ENCODE measurements at places on chromosomes 1 and 21.

DNA sequence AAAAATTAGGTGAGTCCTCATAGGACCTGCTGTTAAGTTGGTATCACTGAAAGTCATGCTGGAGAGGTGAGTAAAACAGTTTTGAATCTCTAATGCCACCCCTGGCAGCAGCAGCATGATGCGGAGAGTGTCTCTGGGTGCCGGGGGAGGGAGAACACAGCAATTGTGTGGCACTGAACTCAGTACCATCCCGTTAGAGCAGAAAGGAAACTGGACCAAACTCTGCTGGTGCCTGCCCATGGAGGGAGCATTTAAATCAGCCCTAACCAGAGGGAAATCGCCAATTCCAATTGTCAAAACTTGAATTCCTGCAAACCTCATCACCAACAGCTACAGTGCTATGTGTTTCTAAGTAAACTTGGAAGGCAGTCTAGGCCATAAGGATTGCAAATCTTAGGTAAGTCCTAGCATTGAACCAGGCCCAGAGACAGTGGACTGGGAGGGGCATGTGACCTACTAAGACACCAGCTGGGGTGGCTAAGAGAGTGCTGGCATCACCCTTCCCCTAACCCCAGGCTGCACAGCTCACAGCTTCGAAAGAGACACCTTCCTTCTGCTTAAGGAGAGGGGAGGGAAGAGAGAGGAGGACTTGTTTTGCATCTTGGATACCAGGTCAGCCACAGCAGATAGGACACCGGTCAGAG lies 30.0 kb downstream of the CD53 start:
- no peak for DNase-seq

DNA sequence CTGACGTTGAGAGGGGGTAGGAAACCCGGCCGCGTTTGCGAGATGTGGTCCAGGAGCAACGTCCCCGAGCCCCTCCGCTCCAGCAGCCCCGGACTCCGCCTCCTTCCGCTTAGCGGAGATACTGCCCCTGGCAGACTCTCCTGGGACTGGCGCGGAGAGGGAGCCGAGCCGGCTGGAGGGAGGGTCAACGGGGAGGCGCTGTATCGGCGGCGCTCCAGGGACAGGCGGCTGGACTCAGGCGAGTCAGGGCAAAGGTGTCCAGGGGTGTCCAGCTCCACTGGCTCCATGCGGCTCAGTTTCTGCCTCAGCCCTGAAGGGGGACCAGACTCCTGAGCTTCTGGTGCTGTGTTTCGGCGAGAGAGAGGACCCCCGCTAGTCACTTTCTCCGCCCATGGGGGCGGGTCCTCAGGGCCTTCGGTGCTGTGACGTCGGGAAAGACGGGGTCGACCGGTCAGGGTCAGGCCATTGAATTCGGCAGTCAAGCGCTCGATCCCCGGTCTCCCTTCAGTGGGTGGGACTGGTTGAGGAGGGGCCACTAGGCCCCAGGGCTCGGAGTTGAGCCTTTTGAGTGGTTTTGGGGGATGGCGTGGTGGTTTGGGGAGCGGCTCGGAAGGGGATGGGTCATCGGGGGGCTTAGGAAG lies 2.8 kb upstream of the LIX1L start:
- no peak for DNase-seq

- DNase-seq = no peak
Measured at GRCh38 chr21:45465105-45465504, 60.1 kb downstream of the COL18A1 start.

DNA sequence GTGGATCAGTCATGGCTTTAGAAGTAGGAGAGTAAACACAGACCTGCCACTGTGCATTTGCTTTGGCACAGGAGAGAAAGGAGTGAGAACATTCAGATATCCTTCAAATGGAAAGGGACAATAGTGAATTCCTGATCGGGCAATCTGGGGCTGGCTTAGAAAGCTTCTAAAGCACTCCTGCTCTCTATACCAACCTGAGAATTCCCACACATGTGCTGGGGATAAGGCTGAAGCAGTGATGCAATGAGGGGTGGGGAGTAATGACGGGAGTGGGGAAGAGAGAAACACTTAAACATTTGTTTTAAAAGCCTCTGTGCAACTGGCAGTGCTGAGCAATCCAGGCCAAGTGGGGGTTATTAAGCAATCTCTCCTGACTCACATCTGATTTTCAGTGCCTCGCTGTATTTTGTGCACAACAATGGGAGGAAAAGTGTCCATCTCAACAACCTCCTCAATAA lies 108.8 kb downstream of the KIAA0319L start:
- DNase-seq = no peak

- DNase-seq = no peak
Measured at GRCh38 chr1:24505816-24506215, 3.2 kb downstream of the RCAN3 start.

DNA sequence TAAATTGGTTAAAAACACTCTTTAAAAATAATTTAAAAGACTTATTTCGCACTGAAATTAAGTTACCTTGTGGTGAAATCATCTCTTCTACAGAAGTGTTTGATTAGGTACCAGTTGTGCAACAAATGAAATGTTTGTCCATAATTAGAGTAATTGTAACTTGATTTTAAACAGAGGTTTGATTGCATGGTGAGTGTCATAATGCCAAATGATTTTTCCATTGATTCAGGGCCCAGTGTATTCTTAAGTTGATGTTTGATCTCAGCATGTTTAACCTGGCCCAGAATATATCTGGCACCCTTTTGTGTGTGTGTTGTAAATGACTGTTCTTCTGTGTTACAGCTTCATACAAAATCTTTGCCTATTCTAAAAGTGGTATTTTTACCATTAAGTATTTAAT lies 28.5 kb downstream of the LRRC8B start:
- no peak for DNase-seq

DNA sequence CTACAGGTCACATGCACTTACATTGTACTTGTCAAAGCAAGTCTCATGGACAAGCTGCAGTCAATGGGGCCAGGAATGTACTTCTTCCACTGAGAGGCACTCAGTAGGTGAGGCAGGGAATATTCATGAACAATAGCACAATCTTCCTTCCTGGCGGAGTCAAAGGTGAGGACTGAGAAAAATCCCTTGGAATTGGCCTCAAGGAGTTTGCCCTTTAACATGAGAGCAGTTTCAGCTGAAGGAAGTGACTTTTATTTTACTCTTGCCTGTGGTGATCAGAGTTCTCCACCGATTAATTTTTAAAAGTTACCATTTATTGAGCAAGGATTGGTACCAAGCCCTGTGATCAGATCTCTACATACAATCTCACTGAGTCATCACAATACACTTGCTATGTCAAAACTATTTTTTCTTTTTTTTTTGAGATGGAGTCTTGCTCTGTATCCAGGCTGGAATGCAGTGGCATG lies 11.2 kb upstream of the AK2 start:
- no peak for DNase-seq

- DNase-seq = no peak
Measured at GRCh38 chr1:119681560-119681959, 30.2 kb upstream of the PHGDH start.

DNA sequence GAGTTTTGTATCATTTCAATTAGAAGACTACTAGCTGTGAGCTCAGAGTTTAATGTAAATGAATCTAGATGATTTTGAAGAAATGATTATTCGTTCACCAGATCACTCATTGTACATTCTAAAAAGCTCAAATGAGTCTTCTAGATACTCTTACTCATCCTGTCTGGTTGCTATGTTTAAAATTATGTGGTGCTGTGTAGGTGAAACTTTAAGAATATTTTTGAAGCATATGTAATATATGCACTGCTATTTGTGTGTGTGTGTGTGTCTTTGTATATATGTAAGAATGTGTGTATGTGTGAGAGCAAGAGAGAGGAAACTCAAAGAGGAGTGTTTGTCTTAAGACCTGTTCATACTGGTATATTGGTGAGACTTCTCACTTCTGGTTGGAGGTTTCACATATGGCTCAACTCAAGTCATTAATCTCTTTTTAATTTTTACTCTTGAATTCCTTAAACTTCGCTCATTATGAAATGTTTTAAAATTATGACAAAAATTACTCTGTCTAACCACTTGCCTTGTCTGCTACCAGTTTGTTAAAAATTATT lies 8.6 kb upstream of the C1orf105 start:
- no peak for DNase-seq

- no peak for DNase-seq
Measured at GRCh38 chr1:24414775-24415333, 748 bp upstream of the NIPAL3 start.

DNA sequence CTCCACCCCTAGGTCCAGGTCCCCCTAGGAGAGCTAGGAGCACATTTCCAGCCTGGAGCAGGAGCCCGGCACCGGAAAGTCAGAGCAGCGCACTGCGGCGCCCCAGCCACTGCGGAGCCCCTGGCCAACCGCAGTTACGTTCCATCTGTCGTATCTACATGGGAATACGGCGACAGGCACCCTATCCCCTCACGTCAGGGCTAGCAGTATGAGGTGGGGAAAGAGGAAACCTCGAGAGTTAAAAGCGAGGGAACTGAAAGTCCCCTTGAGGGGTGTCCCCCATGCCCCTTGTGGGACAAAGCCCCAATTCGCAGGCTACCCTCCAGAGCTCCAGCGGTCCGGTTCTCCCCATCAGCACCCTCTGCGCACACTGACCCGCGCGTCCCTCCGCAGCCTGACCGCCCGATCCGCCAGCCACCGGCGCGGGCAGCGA lies 995 bp downstream of the COLGALT2 start:
- DNase-seq = no peak

GRCh38 chr1:38950553-38950952 lies 8.9 kb upstream of the RHBDL2 start:
- no peak for DNase-seq

DNA sequence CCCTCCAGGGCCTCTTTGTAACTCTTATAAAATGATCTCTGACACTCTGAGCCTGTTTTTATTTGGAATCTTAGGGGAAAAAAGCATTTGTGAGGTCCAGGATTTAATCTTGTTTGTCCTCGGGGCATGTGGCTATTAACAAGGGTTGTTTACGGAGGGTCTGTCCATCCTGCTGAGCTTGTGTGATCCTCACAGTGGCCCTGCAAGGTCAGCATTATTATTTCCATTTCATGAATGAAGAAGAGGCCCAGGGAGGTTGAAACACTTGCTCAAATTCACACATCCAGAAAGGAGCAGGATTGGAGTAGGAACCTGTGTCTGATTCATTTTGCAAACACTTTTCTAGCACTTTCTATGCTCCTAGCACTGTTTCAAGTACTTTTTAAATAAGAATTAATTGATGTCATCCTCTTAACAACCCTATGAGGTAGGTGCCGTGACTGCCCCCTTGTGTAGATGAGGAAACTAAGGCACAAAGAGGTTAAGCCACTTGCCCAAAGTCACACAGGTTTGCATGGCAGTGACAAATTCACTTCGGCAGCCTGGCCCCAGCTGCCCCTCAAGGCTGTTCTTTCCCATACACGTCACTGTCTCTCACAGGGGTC lies 178.9 kb downstream of the MIS18A start:
- DNase-seq = no peak

DNA sequence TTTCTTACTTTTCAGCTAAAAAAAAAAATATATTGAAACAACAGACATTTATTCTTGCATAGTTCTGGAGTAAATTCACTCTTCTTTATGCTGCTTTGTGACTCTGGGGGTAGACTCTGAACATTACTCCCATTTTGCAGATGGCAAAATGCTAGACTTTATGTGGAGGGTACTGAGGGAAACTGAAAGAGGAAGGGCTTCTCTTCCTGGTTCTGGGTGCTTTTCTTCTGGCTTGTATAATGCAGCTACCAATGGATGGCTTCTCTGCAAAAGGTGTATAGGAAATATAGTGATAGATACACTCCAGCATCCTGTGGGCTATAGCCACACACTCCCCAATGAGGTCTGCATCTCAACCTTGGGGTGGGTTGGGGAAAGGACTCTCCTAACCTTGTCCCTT lies 19.7 kb upstream of the ZBTB40 start:
- DNase-seq = no peak

- no peak for DNase-seq
Measured at GRCh38 chr1:7110321-7110720, 325.1 kb downstream of the CAMTA1 start.

DNA sequence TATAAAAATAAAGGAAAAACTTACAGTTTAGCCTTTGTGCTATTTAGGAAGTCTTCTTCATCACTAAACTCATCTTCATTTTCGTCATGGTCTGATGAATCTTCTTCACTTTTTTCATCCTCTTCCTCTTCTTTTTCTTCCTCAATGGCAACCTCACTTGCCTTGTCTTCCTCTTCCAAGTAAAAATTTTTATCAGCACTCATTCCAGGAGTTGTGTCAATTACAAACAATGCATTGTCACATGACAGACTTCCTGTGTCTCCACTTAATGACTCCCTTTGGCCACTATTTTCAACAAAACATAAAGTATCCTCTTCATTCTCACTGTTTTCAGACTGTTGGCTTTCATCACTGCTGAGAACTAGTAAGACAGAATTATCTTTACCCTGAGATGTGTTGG lies 2.8 kb downstream of the DNTTIP2 start:
- no peak for DNase-seq

DNA sequence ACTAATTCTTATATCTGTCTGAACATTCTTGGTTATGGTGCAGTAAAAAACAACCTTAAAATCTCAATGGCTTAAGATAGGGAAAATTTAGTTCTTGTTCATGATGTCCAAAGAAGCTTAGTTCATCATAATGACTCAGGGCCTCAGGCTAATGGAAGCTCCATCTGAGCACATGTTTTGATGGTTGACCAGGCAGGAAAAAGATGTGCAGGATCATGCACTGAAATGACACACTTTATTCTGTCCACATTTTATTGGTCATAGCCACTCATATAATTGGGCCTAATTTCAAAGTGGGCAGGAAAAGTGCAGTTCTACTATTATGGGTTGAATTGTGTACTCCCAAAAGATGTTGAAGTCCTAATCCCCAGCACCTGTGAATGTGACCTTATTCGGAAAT lies 198.2 kb downstream of the CENPF start:
- DNase-seq = no peak

DNA sequence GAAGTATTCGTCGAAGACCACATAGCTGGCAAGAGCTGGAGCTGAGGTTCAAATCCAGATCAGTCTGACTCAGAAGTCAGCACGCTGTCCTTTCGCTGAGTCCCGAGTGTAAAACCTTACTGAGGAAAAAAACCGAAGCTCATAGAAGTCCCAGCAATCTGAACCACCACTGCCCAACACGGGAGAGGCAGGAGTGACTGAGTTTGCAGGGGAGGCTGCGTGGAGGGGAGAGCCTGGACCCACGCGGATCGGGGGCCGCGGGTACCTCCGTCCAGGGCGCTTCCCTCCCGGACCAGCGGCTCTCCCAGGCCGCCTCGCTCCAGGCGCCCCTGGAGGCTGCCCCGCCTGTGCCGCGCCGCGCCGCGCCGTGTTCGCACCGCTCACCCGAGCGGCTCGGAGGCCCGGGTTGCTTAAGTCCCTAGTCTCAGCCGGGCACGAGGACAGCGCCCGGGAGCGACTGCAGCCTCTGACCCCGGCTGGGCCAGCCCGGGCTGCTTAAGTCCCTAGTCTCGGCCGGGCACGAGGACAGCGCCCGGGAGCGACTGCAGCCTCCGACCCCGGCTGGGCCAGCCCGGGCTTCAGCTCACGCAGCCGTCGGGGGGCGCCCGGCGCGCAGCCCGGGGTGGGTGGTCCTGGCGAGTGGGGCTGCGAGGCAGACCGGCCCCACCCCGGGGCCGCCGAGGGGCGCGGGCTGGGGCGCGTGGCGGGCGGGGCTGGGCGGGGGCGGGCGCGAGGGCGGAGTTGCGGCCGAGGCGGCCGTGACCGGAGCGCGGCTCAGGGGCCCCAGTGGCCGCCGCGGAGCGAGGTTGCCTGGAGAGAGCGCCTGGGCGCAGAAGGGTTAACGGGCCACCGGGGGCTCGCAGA lies at the start of gene ADAMTSL4:
ADAMTSL4 (plus strand) TSS at position 777 of the 864 bp plus-strand sequence. CDS start 2,881 bp downstream, outside the sequence.
- no peak for DNase-seq

- DNase-seq = no peak
Measured at GRCh38 chr1:43954036-43954435, 7.3 kb downstream of the IPO13 start.
